ENCODE measurements at places on chromosomes 1 and 21. TPM values are rescaled to one million over a fixed set of nuclear protein-coding genes. Genes with fewer than 3 reads are reported as not detected.

The SPRR3 gene
- polyA plus RNA-seq, result not detected

The EVA1C gene
- polyA plus RNA-seq, result 30.1 TPM

The DDAH1 gene
- polyA plus RNA-seq, result 11.0 TPM

The C1orf87 gene
- polyA plus RNA-seq, result not detected

The PTGS2 gene
- 0.29 TPM for polyA plus RNA-seq

GRCh38 chr1:51871351-51871975 is 7.1 kb downstream of the NRDC start:
- H3K27me3 ChIP-seq, result no peaks in the 10 kb centered on the region
- H3K27ac ChIP-seq, result no peak overlapping the region
- H3K36me3 ChIP-seq, result no peaks in the 10 kb centered on the region
- DNase-seq, result no peak
- H3K4me1 ChIP-seq, result peaks cover 55% of the 10 kb centered on the region

DNA sequence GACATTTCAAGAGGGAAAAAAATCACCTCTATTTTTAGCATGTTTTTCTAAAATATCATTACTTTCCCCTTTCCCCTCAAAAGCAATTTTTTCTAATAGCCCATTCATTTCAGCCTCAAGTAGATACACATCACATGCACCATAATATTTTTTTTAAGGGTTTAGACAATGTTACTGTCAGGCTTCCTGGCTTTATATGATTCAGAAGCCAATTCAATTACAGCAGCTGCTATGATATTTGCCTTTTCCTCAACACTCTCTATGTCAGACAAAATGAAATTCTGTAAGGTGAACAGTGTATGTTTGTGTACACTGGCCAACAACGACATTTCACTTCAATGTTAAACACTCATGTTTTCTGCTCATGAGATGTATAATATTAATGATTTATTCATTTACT is 46.5 kb downstream of the OMA1 start:
- H3K4me3 ChIP-seq, result no peak overlapping the region
- no peaks in the 10 kb centered on the region for H3K27me3 ChIP-seq
- H3K36me3 ChIP-seq, result peaks cover 17% of the 10 kb centered on the region

DNA sequence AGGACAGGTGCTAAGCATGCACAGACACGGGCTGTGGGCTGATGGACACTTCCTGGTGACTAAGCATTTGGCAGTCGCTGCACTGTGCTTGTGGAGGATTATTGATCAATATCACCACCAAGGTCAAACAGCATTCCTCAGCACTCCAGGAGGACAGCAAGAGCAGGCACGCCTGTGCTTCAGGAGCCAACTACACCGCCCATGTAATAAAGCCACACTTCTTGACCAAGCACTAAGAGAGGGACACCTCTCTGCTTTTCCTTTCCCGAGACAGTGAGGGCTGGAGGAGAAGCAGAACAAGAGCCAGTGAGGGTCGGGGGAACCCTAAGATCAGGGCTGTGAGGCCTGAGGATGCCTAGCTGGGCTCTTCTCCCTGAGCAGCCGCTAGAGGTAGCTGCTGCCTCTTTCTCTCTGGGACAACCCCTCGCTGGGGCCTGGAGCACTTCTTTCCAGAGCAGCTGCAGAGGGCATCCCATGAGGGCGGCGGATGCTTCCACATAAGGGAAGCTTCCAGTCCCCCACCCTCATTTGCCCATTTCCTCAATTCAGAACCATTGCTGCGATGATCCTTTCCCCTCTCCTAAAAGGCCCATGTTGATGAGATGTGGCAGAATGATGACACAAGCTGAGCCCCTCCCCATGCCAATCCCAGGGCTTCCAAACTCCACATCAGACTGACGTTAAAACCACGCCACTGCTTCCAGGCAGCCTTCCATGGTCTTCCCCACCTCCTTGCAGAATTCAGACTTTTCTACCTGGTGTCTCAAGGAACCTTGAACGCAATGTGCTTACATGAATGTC is 19.1 kb downstream of the RAB7B start:
- H3K36me3 ChIP-seq, result no peaks in the 10 kb centered on the region
- peaks cover 17% of the 10 kb centered on the region for H3K4me1 ChIP-seq
- H3K4me3 ChIP-seq, result no peak overlapping the region
- H3K27ac ChIP-seq, result no peak overlapping the region
- peak; percentile 64 for DNase-seq

DNA sequence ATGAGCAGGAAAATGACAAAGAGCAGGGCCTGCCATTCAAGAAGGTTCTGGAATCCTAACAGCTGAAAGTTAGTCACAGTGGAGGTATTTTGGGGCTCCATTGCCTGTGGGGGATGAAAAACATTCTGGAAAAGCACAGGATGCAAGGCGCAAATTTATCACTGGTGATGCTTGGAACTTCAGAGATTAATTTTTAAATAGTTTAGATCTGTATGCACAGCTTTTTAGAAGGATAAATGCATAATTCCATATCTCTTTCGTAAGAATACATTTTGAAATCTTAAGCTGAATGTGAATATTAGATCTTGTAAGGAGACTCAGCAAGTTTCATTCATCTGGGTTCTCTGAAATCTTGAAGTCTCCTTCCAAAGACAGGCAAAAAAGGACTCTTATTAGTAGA is at the start of gene OR11L1:
Gene OR11L1, minus strand, starts transcription at position 101 of the 400 bp plus-strand sequence. Its CDS starts 0 bp downstream, at position 101.
- H3K36me3 ChIP-seq, result no peaks in the 10 kb centered on the region
- no peak within 1 kb of the TSS for H3K27ac ChIP-seq
- H3K4me3 ChIP-seq, result no peak within 1 kb of the TSS
- no peaks in the 10 kb centered on the region for H3K27me3 ChIP-seq
- no peak for DNase-seq
- H3K4me1 ChIP-seq, result no peaks in the 10 kb centered on the region

DNA sequence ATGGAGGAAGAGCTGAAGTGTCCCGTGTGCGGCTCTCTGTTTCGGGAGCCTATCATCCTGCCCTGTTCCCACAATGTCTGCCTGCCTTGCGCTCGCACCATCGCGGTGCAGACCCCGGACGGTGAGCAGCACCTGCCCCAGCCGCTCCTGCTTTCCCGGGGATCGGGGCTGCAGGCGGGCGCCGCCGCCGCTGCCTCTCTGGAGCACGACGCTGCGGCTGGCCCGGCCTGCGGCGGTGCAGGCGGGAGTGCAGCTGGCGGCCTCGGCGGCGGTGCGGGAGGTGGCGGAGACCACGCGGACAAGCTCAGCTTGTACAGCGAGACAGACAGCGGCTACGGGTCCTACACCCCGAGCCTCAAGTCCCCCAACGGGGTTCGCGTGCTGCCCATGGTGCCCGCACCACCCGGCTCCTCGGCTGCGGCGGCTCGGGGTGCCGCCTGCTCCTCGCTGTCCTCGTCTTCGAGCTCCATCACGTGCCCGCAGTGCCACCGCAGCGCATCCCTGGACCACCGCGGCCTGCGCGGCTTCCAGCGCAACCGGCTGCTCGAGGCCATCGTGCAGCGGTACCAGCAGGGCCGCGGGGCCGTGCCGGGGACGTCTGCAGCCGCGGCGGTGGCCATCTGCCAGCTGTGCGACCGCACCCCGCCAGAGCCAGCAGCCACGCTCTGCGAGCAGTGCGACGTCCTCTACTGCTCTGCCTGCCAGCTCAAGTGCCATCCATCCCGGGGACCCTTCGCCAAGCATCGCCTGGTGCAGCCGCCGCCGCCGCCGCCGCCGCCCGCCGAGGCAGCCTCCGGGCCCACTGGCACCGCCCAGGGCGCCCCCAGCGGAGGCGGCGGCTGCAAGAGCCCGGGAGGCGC is 1.3 kb downstream of the TRIM67 start:
- H3K4me1 ChIP-seq, result peaks cover 31% of the 10 kb centered on the region
- DNase-seq, result no peak
- H3K4me3 ChIP-seq, result peak overlapping the region; percentile 48

DNA sequence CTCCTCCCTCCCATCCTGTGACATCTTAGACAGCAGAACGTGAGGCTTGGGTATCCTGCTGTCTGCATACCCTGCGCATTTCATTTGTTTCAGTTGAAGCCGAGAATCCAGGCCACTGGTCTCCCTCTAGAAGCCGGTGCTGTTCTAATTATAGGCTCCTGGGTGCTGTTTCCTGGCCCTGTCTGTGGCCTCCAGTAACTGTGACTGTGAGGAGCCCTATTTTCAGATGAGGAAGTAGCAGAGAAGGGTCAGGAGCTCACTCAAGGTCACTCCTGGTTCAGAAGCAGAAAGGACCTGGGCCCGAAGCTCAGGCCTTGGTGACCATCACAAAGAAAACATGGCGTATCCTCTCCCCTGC is 24.0 kb downstream of the COQ8A start:
- DNase-seq, result no peak
- H3K27ac ChIP-seq, result peak overlapping the region; percentile 81
- H3K27me3 ChIP-seq, result no peaks in the 10 kb centered on the region
- no peak overlapping the region for H3K4me3 ChIP-seq

DNA sequence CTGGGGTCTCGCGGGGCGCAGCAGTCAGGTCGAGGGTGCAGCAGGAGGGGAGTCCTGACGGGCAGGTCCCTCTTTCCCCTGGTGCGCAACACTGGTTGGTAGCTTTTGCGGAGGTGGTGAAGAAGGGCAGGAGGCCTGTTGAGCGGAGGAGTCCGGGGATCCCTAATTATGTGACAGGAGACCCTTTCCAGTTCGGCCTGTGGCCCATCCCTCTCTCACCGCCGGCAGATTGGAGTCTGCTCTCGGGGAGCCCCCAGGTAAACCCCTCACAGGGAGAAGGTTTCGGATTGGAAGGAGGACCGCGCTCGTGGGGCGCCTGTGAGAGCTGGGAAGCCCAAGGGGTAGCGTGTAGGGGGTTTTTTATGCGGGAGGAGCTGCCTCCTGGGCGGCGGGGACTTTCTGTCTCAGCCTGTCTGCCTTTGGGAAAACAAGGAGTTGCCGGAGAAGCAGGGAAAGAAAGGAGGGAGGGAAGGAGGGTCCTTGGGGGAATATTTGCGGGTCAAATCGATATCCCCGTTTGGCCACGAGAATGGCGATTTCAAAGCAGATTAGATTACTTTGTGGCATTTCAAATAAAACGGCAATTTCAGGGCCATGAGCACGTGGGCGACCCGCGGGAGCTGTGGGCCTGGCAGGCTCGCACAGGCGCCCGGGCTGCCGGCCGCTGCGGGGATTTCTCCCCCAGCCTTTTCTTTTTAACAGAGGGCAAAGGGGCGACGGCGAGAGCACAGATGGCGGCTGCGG is 9.5 kb downstream of the SIM2 start:
- no peaks in the 10 kb centered on the region for H3K36me3 ChIP-seq
- DNase-seq, result no peak
- peaks cover 35% of the 10 kb centered on the region for H3K4me1 ChIP-seq
- peaks cover 100% of the 10 kb centered on the region for H3K27me3 ChIP-seq

DNA sequence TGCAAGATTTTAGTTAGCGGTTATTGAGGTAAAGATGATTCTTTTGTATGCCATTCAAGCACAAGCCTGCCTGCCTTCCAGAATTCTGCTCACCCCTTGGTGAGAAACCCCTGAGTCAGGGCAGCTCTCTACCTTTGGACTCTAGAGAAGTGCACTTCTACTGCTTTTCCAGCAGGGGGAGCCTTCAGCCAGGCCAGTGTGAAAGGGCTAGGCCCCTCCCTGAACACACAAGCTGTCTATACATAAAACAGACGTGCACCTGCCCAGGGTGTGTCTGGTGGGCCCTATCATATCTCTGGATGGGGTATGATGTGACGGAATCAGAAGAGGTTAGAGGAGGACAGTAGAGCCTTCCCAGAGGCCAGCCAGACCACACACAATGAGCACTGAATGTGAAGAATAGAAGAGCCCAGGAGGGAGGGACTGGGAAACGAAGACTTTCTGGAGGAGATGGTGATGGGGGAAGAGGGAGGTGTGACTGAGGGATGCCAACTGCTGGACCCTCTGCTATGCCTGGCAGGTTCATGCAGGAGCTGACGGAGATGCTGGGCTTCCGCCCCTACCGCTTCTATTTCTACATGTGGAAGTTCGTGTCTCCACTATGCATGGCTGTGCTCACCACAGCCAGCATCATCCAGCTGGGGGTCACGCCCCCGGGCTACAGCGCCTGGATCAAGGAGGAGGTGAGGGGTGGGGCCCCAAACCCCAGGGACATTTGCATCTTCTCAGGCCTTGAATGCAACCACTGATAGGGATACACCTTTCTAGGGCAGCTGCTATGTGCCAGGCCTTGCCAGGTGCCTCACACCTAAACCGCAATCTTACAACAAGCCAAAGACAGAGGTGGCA is 13.0 kb upstream of the KCNC4 start:
- H3K4me1 ChIP-seq, result no peaks in the 10 kb centered on the region
- H3K4me3 ChIP-seq, result no peak overlapping the region
- no peaks in the 10 kb centered on the region for H3K36me3 ChIP-seq
- H3K27ac ChIP-seq, result no peak overlapping the region
- DNase-seq, result no peak

DNA sequence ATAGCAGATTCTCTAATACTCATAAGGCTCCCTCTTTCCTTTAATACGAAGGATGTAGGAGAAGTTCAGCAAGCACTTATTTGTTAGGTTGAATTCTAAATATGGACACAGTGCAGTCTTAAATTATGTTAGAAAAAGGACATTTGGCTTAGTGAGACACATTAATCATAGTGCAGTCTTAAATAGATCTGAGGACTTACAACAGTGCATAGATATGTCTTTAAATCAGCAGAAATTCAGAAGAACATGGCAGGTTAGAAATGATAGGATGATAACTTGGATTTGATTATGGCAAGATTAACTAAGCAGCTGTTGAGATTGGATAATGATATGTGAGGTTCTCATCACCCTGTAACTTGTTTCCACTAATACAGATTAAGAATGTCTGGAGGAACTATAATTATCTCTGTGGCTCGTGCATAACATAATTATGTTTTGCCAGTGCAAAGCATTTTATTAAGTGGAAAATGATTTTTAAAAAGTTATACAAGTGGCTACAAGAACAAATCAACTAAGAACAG is 485.9 kb downstream of the USP25 start:
- H3K36me3 ChIP-seq, result no peaks in the 10 kb centered on the region
- H3K27me3 ChIP-seq, result no peaks in the 10 kb centered on the region
- no peak overlapping the region for H3K4me3 ChIP-seq
- DNase-seq, result no peak

GRCh38 chr1:151056149-151056548 is 3.3 kb downstream of the CDC42SE1 start:
- DNase-seq, result no peak
- H3K36me3 ChIP-seq, result peaks cover 39% of the 10 kb centered on the region
- no peaks in the 10 kb centered on the region for H3K27me3 ChIP-seq
- peak overlapping the region; percentile 99 for H3K27ac ChIP-seq
- peak overlapping the region; percentile 81 for H3K4me3 ChIP-seq

- no peak overlapping the region for H3K27ac ChIP-seq
- H3K4me1 ChIP-seq, result no peaks in the 10 kb centered on the region
- H3K36me3 ChIP-seq, result no peaks in the 10 kb centered on the region
- no peaks in the 10 kb centered on the region for H3K27me3 ChIP-seq
- DNase-seq, result no peak
Measured at GRCh38 chr1:206570529-206570928, 41.7 kb downstream of the EIF2D start.

DNA sequence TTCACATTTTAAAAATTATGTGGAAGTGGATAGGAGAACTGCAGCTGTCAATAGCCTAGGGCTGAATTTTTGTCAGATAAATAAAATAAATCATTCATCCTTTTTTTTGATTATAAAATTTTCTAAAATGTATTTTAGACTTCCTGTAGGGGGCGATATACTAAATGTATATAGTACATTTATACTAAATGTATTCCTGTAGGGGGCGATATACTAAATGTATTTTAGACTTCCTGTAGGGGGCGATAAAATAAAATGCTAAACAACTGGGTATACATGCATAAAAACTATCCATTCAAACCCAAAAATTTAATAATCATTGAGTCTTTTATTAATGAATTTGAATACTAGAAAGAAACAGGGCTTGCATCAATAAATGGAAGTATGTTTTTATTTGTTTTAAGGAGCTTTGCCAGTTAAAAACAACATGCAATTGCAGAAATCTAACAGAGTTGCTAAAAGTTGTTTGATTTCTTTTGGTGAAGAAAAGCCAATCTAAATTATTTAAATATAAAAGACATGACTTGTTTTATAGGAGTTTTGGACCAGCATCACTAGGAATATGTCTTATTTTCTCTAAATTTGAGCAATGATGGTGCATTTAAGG is 31.4 kb downstream of the CLCA1 start:
- H3K27me3 ChIP-seq, result no peaks in the 10 kb centered on the region
- no peak for DNase-seq
- peak overlapping the region; percentile 93 for H3K27ac ChIP-seq
- peaks cover 32% of the 10 kb centered on the region for H3K4me1 ChIP-seq
- H3K4me3 ChIP-seq, result no peak overlapping the region

Measured in heart right ventricle (tissue), 16 donors.